Renal cortical epithelial cell (primary cell): ENCODE measurements at places on chromosomes 5 and 9. TPM values are rescaled to one million over a fixed set of nuclear protein-coding genes. Genes with fewer than 3 reads are reported as not detected.

DNA sequence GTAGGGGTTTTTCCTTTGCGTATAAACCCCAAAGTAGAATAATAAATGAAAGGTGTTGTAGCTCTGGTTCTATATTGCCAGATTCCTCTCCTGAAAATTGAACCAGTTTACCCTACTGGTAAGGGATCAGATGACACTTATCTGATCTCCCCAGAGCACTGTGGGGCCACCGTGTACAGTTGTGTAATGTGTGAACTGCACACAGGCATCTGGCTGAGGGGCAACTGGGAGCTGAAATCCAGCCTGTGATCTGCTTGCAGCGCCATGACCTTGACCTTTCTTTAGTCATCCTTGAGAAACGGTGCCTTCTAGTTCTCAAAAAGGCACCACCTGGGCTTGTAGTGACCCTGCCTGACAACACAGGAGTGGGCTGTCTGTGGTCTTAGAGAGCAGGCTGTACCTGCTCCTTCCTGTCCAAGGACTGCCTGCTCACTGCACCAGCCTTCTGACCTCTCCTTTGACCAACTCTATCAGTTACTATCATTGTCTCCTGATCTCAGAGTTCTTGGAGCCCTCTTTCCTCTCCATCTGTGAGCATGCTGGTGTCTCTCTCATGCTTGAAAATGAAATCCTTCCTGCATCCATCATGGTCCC lies 40.2 kb downstream of the PDE6A start:
- DNase-seq, result no peak

GRCh38 chr5:57215629-57216195 lies 41.9 kb downstream of the GPBP1 start:
- peak; percentile 54 for DNase-seq

GRCh38 chr5:36887532-36887931 lies 11.0 kb downstream of the NIPBL start:
- peak; percentile 64 for DNase-seq

DNA sequence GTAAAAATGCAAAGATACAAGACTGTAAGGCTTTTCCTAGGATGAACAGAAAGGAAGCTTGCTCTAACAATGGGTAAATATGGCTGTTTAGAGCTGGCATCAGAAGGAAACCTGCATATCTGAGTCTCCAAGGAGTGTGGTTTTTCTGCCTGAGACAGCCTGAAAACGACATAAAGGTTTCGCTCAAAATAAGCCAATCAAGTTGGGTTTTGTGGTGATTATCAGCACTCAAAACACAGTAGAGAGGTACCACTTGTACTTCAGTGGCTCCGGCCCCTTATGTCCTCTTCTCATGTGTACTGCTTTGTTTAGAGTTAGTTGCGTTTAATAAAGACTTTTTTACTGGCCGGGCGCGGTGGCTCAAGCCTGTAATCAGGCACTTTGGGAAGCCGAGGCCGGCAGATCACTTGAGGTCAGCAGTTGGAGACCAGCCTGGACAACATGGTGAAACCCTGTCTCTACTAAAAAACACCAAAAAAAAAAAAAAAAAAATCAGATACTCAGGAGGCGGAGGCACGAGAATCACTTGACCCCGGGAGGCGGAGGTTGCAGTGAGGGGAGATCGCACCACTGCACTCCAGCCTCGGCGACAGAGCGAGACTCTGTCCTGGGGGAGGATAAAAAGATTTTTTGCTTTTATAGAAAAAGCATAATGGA lies 39.4 kb downstream of the KLF9 start:
- DNase-seq, result no peak

DNA sequence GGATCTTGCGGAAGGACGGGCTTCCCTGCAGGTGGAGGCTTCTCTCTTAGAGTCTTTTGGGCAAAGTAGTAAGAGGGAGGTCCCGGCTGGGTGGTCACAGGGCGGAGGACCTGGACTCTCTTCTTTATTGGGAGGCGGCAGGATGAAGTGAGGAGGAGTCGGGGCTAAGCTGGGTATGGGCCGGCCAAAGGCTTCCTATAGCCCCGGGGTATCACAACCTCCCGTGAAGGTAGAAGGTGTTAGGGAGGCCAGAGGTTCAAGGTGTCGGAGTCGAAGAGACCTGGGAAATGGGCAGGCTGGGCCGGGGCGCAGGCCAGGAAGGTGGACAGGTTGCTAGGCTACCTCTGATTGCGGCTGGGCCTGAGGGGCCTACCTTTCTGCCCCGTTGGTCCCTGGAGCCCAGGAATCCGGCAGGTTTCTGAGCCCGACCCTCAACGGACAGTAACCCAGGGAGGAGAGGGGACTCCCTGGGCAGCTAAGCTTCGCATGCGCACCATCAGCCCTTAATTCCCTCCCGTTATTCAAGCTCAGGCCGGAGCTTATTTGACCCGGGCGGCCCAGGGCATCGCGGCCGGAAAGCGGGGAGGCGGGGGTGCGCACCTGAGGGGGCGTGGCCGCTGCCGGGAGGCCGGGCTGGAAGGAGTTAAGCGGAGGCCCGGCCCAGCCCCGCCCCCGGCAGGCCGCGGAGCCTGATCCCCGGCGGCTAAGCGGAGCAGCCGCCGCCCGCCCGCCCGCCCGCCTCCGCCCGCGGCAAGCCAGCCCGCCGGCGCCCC lies at the start of gene TESK1:
TSS of gene TESK1 (plus strand) at position 685 of the 773 bp plus-strand sequence. CDS start 358 bp downstream, outside the sequence.
- peak; percentile 26 for DNase-seq

LOX gene
- 38.7 and 166 TPM in 2 replicates for total RNA-seq

SV2C gene
- not detected in 2 replicates for total RNA-seq

MACIR gene
- 12.3 and 14.1 TPM in 2 replicates for total RNA-seq
